ENCODE measurements at places on chromosomes 13 and 19.
A peak's percentile ranks its signal among the peaks of the same experiment; 100 is the strongest.

GRCh38 chr13:24821207-24821606 lies 57.2 kb downstream of the RNF17 start:
- DNase-seq: no peak

GRCh38 chr13:31918707-31919106 lies 112.9 kb upstream of the FRY start:
- no peak for DNase-seq

- DNase-seq: peak; percentile 52
These were observed 21.9 kb upstream of the CPB2 start for GRCh38 chr13:46126552-46127357.

- DNase-seq: no peak
These were observed 41.7 kb downstream of the RUBCNL start for GRCh38 chr13:46345398-46345797.

GRCh38 chr19:13864667-13865570 lies 12.0 kb upstream of the NANOS3 start:
- no peak for DNase-seq

- no peak for DNase-seq
These were observed 34.2 kb downstream of the COMP start for GRCh38 chr19:18756896-18757295.

- DNase-seq: no peak
These were observed 38.5 kb downstream of the SERTM1 start for GRCh38 chr13:36712290-36712689.

GRCh38 chr19:54162241-54162805 lies 2.8 kb upstream of the LENG1 start:
- peak; percentile 90 for DNase-seq

GRCh38 chr13:24129914-24130774 lies 30.4 kb upstream of the SPATA13 start:
- DNase-seq: no peak

DNA sequence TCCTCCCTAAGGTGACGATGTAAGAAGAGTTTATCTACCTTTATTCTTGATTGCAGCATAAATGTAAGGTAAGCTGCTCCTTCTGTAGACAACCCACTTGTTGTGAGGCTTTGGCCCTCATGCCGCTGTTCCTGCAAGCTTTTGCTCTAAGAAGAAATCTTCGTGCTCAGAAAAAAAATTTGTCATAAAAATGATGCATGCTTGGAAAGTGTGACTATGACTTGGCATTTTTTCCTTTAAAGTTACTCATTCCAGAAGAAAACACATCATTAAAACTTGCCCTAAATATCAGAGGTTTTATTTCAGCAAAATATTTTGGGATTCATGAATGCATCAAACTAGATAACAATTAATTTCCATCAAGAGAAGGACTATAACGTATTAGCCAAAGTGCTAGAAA lies 39.8 kb downstream of the KCTD12 start:
- no peak for DNase-seq

GRCh38 chr13:23766939-23767338 lies 122.3 kb downstream of the MIPEP start:
- DNase-seq: peak; percentile 44

- DNase-seq: no peak
These were observed 255.0 kb upstream of the SLITRK1 start for GRCh38 chr13:84137292-84137691.

GRCh38 chr19:16330806-16331690 lies 6.4 kb downstream of the KLF2 start:
- DNase-seq: no peak

DNA sequence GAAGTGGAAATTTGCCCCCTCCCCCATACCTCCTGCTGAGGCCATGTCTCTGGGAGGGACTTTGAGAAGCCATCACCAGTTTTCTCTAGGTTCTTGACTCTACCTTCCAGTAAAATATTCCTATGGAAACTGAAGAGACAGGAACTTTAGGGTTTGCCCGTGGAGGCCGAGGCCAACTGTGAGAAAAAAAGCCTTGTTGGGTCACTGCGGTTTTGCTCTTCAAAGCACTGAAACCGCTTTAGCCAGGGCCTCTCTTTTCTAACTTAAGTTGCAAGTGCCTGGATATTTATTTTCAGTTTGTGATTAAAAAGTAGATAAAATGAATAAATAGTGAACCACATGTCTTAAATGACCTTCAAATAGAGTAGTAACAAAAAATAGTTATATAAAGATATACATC lies 159.7 kb upstream of the TSC22D1 start:
- DNase-seq: no peak

DNA sequence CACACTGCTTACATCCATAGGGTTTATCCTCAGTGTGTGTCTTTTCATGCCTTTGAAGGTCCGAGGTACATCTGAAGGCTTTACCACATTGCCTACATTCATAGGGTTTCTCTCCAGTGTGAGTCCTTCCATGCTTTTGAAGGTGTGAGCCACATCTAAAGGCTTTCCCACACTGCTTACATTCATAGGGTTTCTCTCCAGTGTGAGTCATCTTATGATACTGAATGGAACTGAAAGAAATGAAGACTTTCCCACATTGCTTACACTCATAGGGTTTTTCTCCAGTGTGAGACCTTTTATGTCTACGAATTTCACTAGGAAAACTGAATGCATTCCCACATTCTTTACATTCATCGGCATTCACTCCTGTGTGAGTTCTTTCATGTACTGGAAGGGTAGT lies 7.1 kb downstream of the ZNF20 start:
- no peak for DNase-seq

- no peak for DNase-seq
These were observed 71.6 kb downstream of the DPRX start for GRCh38 chr19:53703361-53703760.

DNA sequence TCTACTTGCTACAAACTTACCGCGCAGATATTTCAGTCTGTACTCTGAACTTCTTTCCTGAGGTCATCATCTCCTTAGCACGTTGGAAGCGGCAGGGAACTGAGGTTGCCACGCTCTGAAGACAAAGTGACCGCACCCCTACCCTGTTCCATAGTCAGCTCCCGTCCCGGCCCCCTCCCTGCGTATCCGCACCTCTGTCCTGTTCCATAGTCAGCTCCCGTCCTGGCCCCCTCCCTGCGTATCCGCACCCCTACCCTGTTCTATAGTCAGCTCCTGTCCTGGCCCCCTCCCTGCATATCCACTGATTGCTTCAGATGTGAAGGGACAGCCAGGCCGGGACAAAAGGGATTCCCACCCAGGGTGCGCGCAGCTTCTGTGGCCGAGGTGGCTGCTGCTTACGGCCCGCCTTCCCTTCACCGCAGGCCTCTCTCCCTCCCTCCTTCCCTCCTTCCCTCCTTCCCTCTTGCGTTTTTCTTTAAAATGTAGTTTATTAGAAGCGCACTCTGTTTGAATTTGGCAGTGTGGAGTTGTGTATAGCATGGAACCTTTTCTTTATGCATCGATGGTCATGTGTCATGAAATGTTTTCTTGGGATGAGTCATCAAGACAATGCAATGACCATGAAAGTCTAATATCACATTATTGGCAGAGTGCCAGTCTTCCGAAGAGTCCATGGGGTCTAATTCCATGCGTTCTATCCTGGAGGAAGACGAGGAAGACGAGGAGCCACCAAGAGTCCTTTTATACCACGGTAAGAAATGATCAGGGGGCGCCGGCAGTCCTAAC lies 21.9 kb upstream of the NDUFS7 start:
- DNase-seq: no peak
